ENCODE measurements at places on chromosomes 1 and 21.

GRCh38 chr1:43831851-43832250 lies 101.8 kb upstream of the ARTN start:
- DNase-seq = no peak

DNA sequence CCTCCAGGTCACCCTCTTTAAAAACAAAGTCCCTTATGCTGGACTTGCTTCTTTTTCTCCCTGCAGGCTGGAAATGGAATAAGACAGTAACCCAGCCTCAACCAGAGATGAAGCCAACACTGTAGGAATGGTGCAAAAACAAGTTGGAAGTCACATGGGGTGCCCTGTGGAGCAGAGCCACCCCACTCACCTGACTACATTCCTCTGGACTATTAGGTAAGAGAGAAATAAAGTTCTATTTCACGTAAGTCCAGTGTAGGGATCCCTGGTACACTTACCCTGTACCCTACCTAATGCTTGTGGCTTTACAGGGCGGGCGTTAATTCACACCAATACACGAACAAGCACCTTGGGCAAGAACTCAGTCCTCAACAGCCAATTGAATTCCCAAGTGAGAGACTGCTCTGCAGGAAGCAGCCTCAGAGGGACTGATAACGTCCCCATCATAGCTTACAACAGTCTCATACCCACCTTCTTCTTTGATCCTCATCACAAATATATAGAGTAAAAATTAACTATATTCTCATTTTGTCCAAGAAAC lies 112.5 kb upstream of the FGGY start:
- no peak for DNase-seq

GRCh38 chr1:21064057-21064456 lies 112.6 kb downstream of the EIF4G3 start:
- no peak for DNase-seq

DNA sequence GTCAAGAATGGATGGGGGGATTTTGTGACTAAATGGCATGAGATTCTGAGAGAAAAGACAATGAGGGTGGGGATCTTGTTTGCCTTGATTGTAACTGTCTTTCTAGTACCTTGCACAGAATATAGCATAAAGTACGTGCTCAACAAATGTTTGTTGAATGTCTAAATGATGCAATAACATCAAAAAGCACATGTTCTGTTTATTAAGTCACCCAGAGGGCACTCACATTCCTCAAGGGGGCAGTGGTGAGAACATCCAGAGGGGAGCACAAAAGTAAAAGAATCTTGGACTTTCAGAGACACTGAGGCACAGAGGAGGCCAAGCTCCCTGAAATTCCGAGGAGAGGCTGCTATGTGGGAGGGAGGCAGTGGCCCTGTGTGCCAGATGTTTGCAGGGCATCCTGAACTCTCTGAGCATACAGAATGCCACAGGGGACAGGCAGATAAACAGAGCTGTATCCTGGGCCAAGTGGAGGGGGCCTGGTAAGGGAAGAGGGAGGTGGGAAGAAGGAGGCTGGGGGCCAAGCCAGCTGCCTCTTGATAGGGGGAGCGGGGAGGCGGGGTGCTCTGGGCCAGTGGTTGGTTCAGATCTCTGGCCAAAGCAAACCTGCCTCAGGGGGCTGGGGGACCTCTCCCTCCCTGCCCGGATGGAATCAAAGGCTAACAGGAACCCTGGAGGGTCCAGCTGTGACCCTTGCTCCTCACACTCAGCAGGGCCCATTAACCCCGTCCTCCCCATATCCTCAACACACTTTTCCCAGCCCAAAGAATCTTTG lies 6.5 kb upstream of the ATP1A2 start:
- no peak for DNase-seq

DNA sequence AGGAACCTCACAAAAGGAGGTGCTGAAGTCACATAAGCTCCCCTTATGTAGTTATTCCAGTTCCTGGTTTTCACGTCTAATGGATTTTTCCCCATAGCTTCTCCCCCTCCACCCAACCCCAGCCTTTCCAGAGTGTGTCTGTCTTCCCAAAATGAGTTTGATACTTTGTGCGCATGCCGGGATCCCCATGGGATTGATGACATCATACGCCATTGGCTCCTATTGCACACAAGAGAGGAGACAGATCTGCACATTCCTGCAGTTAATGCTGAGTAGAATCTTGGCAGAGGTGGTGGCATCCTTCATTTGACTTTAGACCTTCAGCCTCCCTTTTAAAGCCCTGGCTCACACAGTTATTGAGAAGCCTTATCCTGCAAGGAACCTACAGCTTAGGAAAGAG lies 71.4 kb downstream of the DDR2 start:
- no peak for DNase-seq

DNA sequence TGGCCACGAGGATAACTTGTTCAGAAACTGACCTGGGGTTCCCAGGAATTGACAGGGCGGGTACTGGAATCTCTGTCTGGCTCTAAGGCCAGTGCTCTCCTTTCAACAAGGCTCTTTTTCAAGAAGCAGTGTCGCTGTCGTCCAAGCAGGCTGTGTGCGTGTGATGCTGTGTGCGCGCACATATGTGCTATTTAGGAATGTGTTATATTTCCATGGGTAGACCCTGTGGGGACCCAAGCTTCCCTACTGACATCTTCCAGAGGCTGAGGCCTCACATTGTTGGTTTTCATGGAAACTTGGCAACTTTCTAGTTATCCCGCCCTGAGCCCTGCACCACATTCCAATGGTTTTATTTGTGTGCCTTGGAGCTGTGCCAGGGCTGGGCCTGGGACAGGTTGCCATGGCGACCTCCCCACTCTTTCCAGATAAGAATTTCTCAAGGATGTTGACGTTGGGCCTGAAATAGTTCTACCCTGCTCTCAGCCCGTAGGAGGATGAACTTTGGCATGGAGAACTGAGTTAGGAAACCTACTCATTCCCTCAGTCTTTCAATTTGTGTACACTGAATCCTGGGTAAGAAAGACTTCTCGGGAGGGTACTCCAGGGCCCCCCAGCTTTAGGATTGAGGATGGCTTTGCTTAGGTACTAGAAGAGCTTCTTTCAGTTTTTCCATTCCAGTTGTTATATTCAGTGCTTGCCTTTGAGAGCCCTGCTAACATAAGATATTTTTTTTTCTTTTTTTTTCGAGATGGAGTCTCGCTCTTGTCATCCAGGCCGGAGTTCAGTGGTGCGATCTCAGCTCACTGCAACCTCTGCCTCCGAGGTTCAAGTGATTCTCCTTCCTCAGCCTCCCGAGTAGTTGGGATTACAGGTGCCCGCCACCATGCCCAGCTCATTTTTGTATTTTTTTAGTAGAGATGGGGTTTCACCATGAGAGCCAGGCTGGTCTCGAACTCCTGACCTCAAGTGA lies 38.8 kb upstream of the SRSF10 start:
- peak; percentile 99 for DNase-seq

GRCh38 chr1:247287460-247287859 lies 31.6 kb downstream of the VN1R5 start:
- no peak for DNase-seq

- DNase-seq = no peak
These were observed 2.6 kb downstream of the CLCA1 start for GRCh38 chr1:86471291-86471690.

DNA sequence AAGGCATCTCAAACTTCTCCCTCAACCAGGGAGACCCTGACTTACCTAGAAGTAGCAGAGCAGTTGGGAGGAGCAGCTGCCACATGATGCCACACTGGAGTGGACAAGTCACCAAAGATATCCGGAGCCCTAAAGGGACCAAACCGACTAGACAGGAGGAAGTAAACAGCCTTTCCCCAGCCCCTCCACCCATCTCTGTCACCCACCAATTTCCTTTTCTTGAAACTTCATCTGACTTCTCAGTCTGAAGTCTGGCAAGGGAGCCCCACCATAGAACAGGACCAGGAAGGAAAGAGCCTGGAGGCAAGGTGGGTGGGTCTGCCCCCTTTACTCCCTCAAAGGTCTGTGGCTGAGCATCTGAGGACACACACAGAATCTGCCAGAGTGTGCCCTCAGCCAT lies at the start of gene FCGR3A:
Gene FCGR3A, minus strand, starts transcription at position 167 of the 400 bp plus-strand sequence. Its CDS starts 82 bp downstream, at position 85.
- no peak for DNase-seq

- DNase-seq = no peak
These were observed 387.5 kb downstream of the USP25 start for GRCh38 chr21:16117331-16117730.

DNA sequence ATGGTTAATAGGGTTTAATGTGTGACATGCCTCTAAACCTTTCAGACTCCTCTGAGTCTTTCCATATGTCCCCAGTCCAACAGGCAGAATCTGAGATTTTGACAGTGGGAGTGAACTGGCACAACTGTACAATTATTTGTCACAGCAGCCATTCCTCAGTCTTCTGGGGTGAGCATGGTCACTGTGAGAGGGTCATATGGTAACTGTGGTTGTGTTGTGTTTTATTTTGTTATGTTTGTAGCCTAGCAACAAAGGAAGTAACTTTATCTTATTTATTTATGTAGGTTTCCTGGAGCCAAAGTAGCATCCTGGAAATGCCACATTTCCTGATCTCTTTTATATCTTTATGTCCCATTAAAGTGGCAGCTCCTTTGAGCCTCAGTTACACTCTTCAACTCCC lies 1067.9 kb downstream of the TTLL7 start:
- DNase-seq = no peak

DNA sequence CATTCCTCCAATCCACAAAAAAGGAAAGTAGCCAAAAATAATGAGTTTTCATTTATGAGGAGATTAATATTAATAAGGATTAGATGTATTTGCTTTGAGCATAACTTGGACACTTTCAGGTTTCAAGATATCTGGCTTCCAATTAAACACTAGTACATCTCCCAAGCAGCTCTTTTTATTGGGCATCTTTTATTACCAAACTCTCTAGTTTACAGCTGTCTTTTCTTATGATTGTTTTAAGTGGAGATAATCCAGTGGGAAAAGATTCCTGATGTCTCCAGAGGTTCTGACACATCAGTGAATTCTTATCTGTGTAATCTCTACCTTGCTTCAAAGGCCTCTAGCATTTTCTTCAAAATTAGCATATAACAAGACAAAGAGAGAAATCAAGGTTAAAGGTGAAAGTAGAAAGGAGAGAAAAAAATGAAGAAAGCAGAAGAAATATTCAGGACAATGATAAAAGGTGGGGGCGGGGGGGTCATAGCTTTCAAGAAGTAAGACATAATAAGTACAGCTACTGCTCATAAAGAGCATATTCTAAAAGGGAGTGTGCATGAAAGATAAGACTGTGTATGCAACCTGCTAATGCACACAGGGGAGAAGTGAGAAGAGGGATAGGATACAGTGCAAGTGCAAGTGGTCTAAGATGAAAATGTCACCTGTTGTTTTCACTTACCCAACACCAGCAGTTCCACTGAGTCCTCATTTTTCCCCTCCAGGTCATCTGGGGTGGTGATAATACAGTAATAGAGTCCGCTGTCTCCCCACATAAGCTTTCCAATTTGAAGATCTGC lies 19.1 kb downstream of the ILDR2 start:
- DNase-seq = no peak

GRCh38 chr1:222251847-222252246 lies 296.1 kb downstream of the HHIPL2 start:
- DNase-seq = no peak

GRCh38 chr1:9069326-9070100 lies at the start of gene SLC2A5:
SLC2A5 (minus strand) TSS chr1:9069635; CDS start chr1:9069536, 99 bp downstream.
- peak; percentile 43 for DNase-seq

- no peak for DNase-seq
These were observed 331.1 kb downstream of the PTPRC start for GRCh38 chr1:198969981-198970380.

GRCh38 chr1:29234471-29234870 lies 1.9 kb upstream of the PTPRU start:
- no peak for DNase-seq

DNA sequence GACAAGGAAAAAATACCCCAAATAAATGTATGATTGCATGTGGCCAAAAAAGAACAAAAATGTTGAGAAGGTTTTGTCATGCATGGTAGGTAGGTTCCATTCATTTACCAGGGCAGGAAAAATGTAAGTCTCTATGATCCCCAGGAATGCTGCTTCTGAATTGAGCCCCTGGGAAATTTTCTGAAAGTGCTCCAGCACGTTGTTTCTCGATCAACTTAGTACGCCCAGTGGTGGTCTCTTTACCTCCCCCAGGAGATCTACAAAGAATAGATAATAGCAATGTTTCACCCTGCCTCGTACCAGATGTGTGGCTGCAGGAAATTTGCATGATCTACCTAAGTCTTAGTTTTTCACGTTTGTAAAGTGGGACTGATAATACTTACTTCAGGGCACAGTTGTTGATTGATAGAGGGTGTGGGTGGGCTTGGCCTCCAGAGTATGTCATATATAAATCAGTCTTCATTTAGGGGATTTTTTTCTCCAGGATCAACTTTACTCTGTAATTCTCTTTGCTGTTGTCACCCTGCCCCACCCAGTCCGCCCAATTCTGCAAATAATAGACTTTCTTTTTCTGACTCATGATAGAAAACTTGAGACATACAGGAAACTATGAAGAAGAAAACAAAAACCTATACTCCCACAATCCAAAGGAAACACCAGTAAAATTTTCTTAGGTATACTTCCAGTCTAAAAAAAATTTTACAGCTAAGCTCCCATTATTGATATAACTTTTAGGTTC lies 462.0 kb upstream of the RUNX1 start:
- no peak for DNase-seq

DNA sequence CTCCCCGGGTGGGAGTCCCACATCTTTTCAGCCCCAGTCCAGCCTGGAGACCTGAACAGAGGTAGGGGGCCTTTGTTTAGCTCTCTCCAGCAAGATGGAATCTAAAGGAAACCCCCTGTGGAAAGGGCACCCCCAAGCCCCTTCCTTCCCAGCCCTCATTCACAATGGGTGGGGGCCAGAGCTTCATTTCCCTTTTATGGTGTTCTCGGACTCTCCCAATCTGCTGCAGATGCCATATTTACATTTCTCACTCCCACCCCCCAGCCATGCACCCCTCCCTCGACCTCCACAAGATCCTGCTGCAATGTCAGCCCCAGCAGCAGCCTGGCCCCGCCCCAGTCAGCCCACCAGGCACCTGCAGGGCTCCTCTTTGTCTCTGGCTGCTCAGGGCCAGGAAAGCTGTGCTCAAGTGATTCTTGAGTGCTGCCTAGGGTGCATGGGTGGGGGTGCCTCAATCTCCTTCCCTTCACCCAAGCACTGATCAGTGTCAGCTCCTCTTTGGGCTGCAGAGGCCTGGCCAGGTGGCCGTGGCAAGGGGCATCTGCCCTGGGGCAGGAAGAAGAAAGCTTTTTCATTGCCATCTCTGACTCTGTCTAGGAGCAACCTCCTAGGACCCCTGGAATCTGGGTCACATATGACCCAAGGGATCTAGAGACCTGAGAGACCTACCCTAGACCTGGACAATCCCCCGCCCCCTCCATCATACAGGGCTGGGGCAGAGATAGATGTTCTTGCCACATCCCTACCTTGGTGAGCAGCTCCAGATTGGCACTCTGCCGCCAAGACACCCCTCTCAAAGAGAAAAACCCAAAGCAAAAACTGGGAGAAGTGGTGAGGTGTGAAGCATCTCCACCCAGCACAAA lies 1.7 kb downstream of the KIF21B start:
- no peak for DNase-seq

All from ovary (tissue), 10 donors.